NCI-H187 (cell line): ENCODE measurements at places on chromosomes 12 and 14.

- no peak for DNase-seq
Measured at GRCh38 chr12:31931796-31932715, 27.2 kb upstream of the RESF1 start.

DNA sequence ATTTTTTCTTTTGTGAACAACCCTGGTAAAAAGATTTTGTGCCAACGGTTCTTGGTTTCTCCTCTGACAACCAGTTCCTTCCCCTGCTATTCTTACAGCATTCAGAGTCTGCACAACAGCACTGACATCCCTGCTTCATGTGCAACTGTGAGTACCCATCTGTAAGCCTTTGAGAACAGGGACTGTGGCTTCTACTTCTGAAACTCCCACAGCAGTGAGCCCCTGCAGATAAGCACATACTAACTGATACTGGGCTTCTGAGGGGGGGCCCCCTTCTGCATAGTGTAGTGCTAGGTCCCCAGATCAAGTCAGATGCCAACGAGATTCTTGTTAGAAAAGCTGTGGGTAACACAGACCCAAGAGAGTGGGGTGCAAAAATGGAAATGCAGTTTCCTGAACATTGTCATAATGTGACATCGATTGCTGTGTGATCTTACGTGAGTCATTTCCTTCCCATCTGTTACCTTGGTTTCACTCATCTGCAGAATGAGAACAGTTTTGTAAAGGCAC lies 11.1 kb upstream of the NINJ2 start:
- DNase-seq = no peak

DNA sequence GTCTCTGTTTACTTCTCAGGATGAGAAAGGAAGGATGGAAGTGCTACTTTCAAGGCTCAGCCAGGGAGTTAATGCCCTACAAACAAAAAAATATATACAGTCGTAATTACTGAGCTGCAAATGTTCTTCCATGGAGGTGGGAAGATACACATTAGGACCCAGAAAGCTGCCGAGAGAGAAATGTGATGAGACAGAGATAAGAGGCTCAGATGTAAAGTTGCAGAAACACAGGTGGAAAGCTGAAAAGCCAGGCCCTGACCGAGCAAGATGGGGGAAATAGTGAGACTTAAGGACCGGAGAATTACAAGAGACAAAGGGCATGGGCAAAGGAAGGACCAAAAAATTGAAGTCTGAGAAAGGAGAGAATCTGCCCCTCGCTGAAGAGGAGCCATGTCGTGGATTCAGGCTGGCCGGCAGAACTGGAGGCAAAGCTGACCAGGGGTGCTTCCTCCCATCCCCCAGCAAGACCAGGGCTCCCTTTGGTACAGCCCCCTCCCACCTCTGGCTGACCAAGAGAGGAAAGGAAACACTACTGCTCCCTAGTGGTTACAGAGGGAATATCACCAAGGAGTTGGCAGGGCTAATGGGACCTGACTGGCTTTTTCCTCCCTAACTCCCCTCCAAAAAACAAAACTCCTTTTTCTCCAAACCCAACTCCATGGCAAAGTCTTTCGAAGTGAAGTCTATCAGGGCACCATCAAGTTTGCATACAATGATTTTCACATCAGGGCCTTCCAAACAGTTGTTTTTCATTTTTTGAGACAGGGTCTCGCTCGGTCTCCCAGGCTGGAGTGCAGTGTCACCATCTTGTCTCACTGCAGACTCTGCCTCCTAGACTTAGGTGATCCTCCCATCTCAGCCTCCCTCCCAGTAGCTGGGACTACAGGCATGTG lies 12.1 kb downstream of the ZFHX2 start:
- no peak for DNase-seq

DNA sequence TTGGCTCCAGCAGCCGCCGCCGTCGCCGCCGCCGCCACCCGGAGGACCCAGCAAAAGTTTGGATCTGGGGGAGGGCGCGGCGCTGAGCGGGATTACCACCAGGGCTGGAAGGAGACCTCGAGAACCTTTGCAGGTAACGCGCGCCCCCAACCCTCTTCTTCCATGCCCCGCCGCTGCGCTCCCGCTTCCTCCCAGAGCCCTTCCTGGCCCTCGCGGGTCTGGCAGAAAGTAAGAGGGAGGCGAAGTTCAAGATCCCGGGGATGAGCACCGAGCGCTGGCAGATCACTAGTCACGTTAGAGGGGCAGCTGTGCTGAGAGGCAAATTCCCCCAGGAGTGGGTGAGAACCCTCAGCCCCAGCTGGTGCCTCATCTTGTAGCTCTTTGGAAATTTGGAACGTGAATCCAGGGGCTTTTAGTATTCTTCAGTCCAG lies 3.9 kb downstream of the FLRT2 start:
- no peak for DNase-seq
